ENCODE measurements at places on chromosomes 5 and 9.

GRCh38 chr9:4114569-4115505, 185.0 kb downstream of the GLIS3 start:
- no peak for DNase-seq

GRCh38 chr5:158163451-158164295, 304.7 kb upstream of the CLINT1 start:
- DNase-seq, result no peak

- DNase-seq, result no peak
Measured at GRCh38 chr5:78300464-78301045, 6.1 kb upstream of the AP3B1 start.

DNA sequence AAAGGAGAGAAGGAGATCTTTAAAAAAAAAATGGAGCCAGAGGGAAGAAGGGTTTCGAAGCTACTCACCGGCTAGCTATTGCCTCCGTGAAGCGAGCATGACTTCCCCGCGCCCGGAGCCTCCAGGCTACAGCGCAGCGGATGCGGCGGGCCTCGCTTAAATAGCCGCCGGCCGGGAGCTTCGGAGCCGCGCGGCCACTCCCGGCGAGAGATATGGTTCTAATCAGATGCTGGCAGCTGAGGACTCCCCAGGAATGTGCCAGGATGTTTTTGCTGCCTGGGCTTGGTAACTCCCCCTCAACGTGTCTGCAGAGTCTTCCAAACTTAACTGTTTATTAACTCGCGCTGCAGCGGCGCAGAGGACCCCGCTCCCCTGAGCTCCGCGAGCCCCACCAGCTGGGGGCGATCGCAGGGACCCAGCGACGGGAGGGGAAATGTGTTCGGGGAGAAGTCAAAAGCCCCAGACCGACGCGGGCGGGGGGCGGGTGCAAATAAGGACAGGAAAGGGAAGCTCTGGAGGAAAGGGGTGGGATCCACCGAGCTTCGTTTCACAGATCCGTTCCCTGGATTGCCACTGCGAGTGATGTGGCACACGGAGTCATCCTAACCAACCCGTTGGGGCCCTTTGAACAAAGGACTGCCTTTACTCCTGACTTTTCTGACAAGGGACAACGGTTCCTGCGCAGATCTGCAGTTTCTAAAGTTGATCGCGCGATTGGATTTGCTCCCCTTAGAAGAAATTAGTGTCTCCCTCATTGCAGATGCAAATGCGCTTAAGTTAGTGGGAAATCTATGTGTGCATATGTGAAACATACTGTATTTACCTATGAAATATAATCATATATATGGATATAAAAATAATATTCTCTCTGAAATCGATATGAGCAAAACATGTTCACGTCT, at the start of gene DAB2:
Gene DAB2 (minus strand): TSS at position 245 of the 902 bp plus-strand sequence. CDS start 30,660 bp downstream, outside the sequence.
- peak; percentile 19 for DNase-seq

GRCh38 chr5:143693651-143694252, 118.2 kb upstream of the HMHB1 start:
- peak; percentile 11 for DNase-seq

- no peak for DNase-seq
Measured at GRCh38 chr5:140344683-140345423, 1.6 kb downstream of the HBEGF start.

- DNase-seq, result no peak
Measured at GRCh38 chr5:152595405-152595804, 190.3 kb upstream of the NMUR2 start.

GRCh38 chr9:109098171-109098959, 21.4 kb downstream of the TMEM245 start:
- no peak for DNase-seq

DNA sequence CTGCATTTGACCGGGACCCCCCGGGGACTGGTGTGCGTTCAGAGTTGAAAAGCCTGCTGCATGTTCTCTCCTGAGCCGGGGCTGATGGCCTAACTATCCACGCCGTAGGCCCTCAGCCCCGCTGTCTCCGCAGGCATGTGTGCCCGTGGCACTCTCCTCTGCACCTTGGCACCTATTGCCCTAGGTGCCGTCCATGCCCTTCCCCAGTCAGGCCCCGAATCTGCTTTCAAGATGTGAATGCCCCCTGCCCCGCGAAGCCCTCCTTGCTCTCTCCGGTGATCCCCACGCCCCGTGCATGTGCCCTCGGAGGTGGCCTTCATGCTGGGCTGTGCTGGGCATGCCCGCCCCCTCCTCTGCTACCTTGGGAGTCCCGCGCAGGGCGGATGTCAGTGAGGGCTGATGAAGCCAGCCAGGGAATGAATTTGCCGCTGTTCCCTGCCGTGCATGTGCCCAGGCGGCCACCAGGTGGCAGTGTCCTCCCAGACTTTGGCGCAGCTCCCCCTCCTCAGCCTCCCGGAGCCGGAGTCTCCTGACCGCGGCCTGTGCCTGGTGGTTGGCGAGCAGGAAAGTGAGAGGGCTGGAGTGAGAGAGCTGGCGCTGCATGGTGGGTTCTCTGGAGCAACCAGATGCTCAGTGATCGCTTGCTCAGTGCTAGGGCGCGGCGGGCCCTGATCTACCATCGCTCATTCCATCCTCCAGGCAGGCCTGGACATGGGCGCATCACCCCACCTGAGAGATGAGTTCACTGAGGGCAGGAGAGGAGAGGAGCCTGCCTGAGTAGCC, 112.9 kb upstream of the LMX1B start:
- DNase-seq, result peak; percentile 65

GRCh38 chr5:82334856-82335255, 56.7 kb upstream of the RPS23 start:
- no peak for DNase-seq

- peak; percentile 35 for DNase-seq
Measured at GRCh38 chr9:127451858-127452656, 747 bp downstream of the LRSAM1 start.

- DNase-seq, result no peak
Measured at GRCh38 chr5:96283589-96283988, 149.5 kb downstream of the PCSK1 start.

- DNase-seq, result no peak
Measured at GRCh38 chr5:128537221-128537999, 635 bp downstream of the FBN2 start.

DNA sequence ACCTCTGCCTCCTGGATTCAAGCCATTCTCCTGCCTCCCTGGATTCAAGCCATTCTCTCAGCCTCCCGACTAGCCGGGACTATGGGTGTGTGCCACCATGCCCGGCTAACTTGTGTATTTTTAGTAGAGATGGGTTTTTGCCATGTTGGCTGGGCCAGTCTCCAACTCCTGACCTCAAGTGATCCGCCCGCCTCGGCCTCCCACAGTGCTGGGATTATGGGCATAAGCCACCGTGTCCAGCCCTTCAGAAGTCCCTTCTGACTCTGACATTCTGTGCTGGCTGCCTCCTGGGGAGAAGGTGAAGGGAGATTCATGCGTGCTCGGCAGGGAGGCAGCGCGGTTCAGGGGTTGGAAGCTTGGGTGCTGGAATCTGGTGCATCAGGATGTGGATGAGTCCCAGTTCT, 28.8 kb downstream of the PRRX2 start:
- DNase-seq, result no peak

- DNase-seq, result no peak
Measured at GRCh38 chr5:29811914-29812679, 1381.4 kb upstream of the CDH6 start.

GRCh38 chr5:131396015-131396414, 132.2 kb downstream of the CDC42SE2 start:
- DNase-seq, result no peak

- DNase-seq, result no peak
Measured at GRCh38 chr5:9587135-9587534, 41.3 kb upstream of the SEMA5A start.

GRCh38 chr5:80504833-80505232, 16.9 kb downstream of the FAM151B start:
- DNase-seq, result no peak

DNA sequence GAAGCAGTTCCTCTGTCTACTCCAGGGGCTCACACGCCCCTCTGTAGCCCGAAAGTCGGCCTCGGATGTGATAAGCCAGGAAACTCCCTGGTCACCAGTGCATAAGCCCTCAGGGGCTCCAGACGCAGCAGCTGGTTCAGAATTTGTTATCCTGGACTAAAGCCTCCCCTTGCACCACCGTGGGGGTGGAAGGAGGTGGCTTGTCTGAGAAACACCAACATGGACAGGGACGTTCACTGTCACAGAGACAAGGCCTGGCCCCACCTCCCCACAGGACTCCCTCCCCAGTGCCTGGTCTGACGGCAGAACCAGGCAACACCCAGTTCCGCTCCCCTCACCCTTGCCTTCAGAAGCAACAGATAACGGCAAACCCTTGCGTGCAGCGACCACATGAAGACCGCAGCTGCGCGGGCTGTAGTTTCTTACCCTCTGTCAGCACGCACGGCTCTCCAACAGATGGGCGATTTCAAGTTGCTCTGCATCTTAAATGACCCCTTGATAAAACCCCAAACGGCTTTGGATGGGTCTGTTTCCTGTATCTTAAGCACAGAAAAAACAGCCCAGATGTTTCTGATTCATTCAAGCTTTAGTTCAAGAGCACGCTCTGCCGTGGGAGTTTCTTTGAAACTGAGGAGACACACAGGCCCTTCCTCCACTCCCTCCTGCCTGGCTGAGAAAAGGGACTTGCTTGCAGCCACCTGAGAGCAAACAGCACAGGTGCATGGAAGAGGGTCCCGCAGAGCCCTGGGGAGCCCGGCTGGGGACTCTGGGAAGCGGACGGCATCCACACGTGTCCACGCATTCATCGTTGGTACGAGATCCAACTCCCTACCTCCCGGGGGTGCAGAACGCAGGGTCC, 44.7 kb upstream of the NKD2 start:
- peak; percentile 29 for DNase-seq

DNA sequence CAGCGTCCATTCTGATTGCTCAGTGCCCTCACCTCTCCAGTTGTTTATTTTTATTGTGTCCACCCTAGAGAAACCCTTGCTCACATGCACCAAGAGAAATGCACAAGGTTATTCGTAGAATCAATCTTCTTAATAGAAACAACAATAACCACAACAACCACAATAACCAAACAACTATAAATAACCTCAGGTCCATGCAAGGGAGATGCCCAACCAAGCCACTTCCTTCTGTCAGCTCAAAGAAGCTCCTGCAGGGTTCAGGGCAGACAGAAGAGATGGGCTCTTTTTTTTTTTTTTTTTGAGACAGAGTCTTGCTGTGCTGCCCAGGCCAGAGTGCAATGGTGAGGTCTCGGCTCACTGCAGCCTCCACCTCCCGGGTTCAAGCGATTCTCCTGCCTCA, 14.9 kb upstream of the TCOF1 start:
- DNase-seq, result no peak

- no peak for DNase-seq
Measured at GRCh38 chr5:14935341-14935740, 63.8 kb upstream of the ANKH start.

GRCh38 chr9:93265972-93266371, 82.0 kb downstream of the WNK2 start:
- DNase-seq, result no peak

GRCh38 chr5:101390151-101390908, 487.2 kb upstream of the ST8SIA4 start:
- DNase-seq, result no peak

- no peak for DNase-seq
Measured at GRCh38 chr5:165196961-165197360, 1691.5 kb downstream of the MAT2B start.
